Right ventricle myocardium inferior (tissue), 1 donor: ENCODE measurements at places on chromosomes 1 and 21.

GRCh38 chr21:36846631-36847030 lies 119.8 kb downstream of the HLCS start:
- DNase-seq, result no peak

DNA sequence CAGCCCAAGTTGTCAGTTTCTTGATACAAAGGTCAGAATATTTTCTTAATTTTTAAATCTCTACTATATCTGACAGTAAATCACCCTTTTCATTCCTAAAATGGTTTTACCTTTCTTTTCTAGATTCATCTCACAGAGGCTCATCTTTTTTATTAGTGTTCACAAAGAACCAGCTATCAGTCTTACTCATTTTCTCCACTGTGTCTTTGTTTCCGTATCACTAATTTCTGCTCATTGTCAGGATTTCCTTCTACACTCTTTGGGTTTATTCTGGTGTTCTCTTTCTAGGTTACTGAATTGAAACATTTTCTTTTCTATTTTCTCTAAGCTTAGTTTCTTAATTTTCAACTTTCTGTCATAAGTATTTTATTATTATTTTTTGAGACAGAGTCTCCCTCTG lies 8.7 kb downstream of the AGPAT3 start:
- no peak for DNase-seq

- no peak for DNase-seq
Observed at GRCh38 chr1:246111570-246111969, 395.5 kb downstream of the SMYD3 start.

DNA sequence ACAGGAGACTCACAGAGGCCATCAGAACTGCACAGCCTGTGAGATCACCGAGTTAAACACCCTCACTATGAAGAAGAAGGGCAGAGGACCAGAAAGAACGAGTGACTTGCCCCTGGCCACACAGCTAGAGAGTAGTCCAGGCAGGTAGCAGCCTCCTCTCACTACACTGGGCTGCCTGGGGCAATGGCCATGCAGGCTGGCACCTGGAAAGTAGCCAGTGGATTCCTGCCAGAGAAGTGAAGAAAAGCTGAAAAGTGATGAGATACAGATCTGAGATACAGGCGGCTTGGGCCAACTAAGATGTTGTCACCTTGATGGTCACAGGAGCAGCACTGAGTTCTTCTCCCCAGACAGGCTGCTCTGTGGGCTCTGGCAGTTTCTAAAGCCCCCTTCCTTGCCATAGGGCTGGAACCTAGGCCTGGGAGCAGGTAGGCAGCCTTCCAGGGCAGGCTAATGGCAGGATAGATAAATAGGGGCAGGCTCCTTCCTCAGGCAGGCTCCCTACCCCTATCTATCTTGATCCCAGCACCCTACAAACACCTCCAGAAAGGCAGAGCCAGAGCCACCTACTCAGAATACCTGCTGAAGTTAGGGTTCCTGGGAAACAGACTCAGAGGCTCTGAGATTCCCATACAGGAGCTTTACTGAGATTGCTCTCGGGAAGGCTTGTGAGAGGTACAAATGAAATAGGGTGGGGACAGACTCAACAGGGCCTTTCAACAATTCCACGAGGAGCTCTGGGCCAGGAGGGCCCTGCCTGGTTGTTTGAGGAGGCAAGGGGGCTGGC lies 106.3 kb downstream of the BEND5 start:
- no peak for DNase-seq

GRCh38 chr1:182861994-182862393 lies 22.8 kb downstream of the DHX9 start:
- no peak for DNase-seq

DNA sequence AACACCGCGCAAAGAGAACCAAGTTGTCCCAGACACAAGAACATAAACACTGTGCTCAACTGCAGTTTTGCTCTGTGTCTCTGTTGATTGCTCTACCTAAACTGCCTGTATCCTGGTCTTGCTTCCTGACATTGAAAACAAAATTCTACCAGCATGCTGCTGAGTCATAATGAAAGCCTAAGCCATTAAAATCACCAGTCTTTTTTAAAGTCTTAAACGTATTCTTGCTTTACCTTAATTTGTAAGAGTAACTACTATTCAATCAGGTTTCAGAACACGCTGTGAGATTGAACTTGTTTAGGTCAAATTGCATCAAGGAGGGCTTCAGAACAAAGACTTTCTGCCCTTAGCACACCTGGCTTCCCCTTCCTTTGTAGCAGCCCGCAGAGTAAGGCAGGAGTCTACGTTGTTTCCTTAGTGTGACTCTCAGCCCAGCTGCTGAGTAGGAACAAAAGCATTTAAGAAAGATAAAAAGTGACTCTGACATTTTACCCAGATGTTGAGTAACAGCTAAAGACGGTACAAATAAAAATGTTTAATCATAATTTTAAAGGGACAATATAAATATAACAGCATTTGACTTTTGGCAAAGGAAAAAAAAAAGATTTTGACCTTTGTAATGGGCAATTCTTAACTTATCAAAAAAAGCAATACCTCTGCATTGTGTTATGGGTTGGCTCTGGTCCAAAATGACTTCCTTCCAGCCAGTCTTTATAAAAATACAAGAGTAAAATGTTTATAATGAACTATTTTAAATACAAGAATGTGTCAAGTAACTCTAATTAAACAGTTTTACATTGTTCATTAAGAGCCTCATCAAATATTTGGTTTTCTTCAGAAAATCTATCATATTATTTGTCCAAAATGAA lies 186.9 kb upstream of the ADGRL4 start:
- DNase-seq, result no peak

DNA sequence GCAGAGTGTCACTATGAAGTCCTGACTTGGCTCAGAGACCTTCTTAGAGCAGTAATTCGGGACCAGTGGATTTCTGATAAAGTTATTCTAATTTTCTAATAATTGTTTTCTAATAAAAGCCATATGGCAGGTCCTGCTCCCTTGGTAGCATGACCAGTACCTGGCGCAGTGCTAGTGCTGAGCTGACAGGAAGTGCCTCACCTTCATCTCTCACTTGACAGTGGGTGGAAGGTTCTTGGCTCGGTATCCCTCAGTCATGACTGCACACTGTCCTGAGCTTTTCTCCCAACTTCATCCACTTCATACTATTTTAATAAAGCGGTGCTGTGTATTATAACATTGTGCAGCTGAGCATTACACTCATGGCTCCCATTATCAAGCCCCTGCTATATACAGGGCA lies 14.1 kb downstream of the VANGL1 start:
- DNase-seq, result no peak

DNA sequence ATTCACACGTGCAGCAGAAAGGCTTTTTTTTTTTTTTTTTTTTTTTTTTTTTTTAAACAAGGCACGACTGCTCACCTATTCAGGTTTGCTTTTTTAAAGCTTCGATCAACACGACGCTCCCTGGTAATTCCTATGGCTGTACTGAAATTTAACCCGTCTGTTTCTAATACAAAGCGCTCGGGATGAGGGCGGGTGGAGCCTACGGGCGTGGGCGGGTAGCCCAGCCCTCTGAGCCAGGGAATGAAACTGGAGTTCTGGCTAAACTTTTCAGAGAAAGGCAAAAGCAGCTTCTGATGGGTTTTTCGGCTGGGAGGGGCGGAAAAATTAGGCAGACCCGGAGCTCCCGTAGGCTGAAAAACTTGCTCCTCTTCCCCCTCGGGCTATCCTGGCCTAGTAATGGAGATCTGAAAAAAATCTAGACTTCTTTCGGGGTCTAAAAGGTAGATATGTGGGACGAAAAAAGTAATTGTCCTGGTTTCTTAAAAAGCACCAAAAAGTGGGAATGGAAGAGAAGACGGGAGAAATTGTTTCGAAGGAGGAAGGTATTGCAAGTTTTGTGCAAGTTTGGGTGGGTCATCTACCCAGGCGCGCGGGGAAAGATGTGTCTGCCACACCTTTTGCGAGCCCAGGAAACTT lies 7.4 kb downstream of the NR5A2 start:
- no peak for DNase-seq

DNA sequence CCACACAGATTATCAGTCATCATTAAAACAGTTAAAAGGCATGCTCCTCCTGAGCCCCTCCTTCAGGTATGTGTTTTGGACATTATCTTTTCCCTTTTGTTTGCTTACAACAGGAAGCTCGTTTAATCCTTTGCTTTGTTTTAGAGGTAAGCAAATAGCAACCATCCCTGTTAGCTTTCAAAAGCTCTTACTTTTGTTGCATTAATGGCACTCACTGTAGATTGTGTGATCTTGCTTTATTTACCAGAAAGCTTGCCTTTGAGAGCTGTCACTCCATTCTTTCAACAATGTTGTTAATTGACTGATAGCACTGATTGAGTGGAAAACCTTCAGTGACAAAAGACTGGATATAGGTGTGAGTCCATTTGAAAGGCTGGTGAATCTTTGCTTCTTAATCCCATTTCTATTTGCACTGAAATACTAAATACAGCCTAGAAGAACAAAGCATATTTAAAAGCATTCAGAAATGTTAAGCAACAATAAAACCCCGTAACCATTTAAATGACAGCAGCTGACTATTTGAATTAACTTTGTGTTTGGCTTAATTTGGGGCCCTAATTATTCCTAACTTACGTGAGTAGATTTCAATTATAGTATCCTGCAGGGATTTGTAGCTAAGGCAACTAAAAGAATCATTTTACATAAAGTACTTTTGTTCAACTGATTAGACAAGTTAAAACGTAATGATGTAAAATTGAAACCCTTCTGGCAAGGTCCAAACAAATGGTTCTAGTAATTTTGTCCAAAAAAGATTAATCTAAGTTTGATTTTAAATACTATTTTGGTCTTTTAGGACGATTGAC lies 48.3 kb downstream of the ADGRL2 start:
- DNase-seq, result no peak

GRCh38 chr1:98371764-98372163 lies 289.8 kb upstream of the SNX7 start:
- no peak for DNase-seq

DNA sequence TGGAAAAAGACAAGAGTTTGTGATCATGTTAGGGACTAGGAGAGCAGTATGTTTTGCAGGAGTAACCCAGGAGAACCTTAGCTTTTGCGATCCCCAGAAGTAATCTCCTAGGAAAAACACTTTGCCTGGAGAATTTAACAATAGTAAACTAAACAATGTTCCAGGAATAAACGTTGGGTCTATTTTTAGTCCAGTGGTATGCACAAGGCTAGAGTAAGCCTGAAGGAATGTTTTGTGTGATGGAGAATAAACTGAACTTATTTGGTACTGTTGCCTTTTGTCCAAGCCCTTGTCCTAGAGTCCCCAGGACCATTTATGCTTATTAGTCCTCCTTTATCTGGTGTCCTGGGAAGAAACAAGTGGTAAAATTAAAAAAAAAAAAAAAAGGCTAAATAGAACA lies 28.7 kb upstream of the RGS5 start:
- DNase-seq, result no peak

GRCh38 chr21:36247316-36248010 lies 72.5 kb upstream of the MORC3 start:
- no peak for DNase-seq
